T-helper 1 cell (primary cell): ENCODE measurements at places on chromosomes 3 and 15.

- no peak for DNase-seq
These were observed 4.8 kb upstream of the ESYT3 start for GRCh38 chr3:138429665-138430064.

- no peak for DNase-seq
These were observed 51.2 kb upstream of the SAMMSON start for GRCh38 chr3:69948246-69948862.

- no peak for DNase-seq
These were observed 207.1 kb downstream of the MEIS2 start for GRCh38 chr15:36893276-36893675.

GRCh38 chr15:62777671-62778070 is 264.9 kb upstream of the TPM1 start:
- no peak for DNase-seq

DNA sequence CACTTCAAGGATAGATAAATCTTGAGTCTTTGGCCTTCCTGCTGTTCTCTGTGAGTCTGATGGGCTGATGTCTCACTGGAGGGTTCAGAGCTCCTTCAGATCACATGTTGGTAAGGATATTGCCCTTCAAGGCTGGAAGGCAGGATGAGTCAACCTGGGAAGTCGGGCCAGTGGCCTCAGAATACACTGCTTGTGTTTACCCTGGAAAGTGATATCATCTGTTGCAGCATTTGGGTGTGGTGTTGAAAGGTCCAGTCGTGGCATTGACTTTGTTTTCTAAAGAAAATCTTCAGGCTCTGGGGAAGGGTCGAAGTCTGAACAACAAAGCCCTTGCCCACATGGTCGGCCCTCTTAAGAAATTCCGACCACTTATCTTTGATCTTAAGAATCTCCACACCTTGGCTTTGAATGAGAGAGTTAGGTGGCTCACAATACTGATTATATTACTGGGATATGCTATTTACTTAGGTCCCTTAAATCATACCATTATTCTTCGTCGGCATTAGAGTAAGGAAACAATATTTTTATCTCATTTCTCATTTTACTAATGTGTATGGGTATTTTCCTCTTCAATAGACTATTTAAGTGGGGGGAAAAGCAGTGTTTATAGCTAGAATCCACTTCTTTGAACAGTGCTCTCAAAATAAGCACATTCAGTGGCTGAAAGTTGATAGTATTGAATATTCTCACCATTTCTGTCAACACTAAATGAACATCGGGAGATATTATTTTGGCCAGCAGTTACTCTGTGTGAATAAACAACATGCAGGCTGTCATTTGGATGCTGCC is 303.9 kb upstream of the RASGRP1 start:
- DNase-seq: no peak

DNA sequence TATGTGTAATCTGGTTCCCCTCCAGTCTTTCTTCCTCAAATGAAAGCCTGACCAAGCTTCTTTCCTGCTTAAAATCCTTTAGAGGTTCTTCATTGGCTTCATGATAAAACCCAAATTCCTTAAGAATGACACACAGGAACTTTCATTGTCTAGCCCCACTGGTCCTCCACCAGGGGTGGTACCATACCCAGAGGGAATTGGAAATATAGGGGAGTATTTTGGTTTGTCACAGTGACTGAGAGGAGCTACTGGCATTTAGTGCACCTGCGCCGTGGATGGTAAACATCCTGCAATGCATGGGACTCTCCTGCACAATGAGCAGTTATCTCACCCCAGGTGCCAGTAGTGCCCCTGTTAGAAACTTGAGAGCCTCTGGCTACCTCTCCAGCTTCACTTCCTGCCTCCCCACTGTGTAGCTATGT is 10.8 kb downstream of the ZWILCH start:
- no peak for DNase-seq

DNA sequence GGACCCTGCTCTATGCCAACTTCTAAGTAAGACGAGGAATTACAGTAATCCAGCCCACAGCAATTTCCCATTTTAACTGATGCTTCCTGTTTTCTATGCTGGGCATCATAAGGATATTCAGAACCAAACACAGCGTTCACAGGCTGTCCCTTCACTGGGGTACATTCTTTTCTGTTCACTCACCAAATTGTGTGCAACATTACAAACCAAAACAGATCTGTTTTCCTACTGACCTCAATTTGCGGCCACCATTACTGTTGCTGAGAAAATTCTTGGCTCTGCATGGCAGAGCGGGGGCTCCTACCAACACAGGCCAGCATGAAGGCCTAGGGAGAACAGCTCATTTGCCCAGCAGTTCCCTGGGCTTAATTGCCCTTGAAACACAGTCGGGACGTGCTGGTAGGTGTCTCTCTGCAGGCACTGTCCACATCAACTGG is 76.5 kb downstream of the MYO1E start:
- no peak for DNase-seq

- DNase-seq: no peak
These were observed 9.7 kb upstream of the PTPN23 start for GRCh38 chr3:47370887-47371697.

GRCh38 chr15:78855746-78856145 is 16.9 kb upstream of the MORF4L1 start:
- DNase-seq: no peak
